Kidney (tissue), 22 donors: ENCODE measurements at places on chromosomes 6 and 20. TPM values are rescaled to one million over a fixed set of nuclear protein-coding genes. Genes with fewer than 3 reads are reported as not detected.

DNA sequence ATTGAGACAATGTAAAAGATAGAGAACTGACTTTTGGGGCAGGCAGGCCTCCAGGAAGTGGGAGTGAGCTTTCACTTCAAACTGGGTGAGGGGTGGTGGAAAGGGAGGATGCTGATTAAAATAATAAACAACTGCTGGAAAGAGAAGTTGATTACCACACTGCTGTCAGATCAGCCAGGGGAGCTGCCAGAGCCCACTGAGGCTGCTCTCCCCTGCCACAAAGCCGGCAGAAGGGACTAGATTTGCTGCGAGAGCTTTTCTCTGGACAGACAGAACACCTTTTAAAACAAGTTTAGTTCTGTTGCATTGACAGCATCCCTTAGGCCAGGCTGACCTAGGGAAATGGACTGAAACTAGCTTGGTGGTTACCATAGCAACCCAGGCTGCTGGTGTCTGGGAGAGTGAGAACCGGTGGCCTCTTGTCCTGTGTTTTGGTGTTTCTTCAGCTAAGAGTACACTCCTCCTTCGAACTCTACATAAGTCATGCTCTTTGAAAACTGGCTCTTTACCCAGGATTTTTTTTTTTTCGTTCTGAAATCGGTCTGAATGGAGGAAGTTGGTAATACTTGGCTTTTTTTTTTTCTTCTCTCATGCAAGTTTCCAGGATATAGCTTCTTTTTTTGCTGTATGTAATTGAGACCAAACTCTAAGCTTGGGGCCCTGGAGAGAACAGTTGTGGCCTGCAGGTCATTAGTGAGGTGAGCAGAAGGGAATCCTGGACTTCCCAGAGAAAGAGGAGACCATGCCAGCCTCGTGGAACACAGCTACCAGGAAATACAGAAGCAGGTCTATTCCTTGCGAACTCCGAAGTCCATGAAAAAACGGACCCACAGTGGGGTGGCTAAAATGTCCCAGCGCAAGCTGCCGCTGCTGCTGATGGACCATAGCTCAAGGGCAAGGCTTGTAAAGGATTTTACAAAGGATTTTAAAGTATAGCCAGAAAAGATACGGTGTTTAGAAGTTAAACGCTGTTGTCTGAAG is 374.4 kb downstream of the UTRN start:
- peak; percentile 89 for DNase-seq

- DNase-seq = no peak
Measured at GRCh38 chr6:14276667-14277404, 159.3 kb downstream of the CD83 start.

DNA sequence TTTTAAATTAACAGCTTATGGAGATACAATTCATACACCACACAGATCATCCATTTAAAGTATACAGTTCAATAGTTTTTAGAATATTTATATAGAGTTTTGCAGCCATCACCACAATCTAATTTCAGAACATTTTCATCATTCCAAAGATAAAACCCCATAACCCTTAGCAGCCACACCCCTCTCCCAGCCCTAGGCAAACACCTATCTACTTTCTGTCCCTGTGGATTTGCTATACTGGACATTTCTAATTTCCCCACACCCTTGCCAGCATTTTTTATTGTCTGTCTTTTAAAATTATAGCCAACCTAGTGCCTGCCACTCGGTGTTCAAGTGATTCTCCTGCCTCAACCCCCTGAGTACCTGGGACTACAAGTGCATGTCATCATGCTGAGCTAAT is 23.0 kb upstream of the AKAP7 start:
- DNase-seq = no peak

- DNase-seq = no peak
Measured at GRCh38 chr20:45354423-45355208, 6.4 kb upstream of the SDC4 start.

DNA sequence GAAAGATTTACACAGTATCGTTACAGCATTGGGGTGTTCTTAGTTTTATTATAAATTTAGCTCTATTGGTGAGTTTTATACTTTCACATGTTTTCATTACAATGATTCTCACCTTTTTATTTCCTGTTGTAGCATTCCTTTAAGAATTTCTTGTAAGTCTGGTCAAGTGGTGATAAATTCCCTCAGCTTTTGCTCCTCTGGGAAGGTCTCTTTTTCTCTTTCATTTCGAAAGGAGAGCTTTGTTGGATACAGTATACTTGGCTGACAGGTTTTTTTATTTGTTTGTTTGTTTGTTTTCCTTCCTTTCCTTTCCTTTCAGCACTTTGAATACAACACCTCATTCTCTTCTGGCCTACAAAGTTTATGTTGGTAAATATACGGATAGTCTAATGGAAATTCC is 249.7 kb upstream of the RUNX2 start:
- DNase-seq = no peak

DNA sequence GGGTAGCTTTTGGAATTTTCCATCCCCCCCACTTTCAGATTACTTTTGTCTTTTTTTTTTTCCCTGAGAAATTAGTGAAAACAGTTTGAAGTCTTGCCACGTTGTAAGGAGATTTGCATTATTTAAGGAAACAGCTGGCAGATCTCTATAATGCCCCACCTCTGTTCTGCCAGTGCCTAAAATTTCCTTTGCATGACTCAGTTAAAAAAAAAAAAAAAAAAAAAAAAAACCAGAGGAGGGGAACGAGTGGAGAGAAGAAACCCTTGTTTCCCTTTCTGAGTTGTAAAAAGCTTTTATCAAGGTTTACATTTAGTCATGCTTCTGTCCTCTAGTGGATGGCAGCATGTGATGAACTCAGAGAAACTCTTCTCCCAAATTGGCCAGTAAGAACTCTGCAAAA is 33.5 kb downstream of the CARMIL1 start:
- no peak for DNase-seq

COL20A1 gene
- not detected for total RNA-seq

TCP11 gene
- total RNA-seq = 0.50 TPM
